ENCODE measurements at places on chromosomes 3 and 15.

DNA sequence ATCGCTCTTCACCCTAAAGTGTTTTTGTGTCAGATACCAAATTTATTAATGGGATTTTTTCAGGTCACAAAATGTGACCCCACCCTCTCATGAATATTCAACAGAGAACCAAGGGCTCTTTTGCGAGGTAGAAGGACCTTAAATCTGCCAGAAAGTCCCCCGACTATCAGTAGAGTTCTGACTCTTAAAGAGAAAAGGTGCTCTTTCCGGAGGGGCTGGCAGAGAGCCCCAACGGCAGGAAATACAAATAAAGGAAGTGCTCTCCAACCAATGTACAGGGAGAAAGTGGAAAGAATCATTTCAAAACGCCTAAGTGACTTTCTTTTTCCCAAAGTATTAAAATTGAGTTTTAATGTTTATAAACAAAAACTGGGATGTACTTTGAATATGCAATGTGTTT, 517.2 kb downstream of the FOXP1 start:
- DNase-seq = no peak

GRCh38 chr3:56795829-56796185, 5.9 kb downstream of the ARHGEF3 start:
- DNase-seq = no peak

- no peak for DNase-seq
Observed at GRCh38 chr15:85354461-85354860, 25.9 kb upstream of the AKAP13 start.

DNA sequence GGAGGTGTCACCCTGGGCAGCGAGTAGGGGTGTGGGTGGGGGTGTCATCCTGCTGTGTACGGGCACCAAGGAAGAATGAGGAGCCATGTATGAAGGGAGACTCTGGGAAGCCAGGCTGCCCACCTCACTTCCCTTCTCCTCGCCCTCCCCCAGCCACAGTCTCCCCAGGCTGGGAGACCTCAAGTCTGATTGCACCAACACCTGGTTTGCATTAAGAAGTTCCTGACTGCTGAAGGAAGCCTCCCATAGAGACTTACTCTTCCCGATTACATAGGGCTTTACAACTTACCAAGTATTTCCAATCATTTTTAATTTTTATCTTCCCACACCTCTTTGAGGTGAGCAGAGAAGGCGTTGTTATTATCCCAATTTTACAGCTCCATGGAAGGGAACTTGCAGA, 29.5 kb upstream of the SMAD3 start:
- no peak for DNase-seq

GRCh38 chr3:156769721-156770654, 56.2 kb upstream of the LEKR1 start:
- no peak for DNase-seq

GRCh38 chr3:25548836-25549235, 115.9 kb downstream of the TOP2B start:
- DNase-seq = no peak
